HepG2 (cell line): ENCODE measurements at places on chromosomes 1 and 21. TPM values are rescaled to one million over a fixed set of nuclear protein-coding genes. Genes with fewer than 3 reads are reported as not detected.

GUCA2B gene
- total RNA-seq: not detected in 2 replicates

HHIPL2 gene
- total RNA-seq: 0.07 and 0.53 TPM in 2 replicates

C4BPA gene
- 18.7 and 32.1 TPM in 2 replicates for total RNA-seq

AMPD1 gene
- total RNA-seq: not detected in 2 replicates

HAX1 gene
- total RNA-seq: 89.2 and 104 TPM in 2 replicates

CD244 gene
- 0.09 TPM in 1 of 2 replicates, not detected in the other for total RNA-seq

ZRANB2 gene
- total RNA-seq: 42.8 and 43.0 TPM in 2 replicates

MYOCOS gene
- total RNA-seq: not detected in 2 replicates

BATF3 gene
- not detected in 2 replicates for total RNA-seq

PRCC gene
- total RNA-seq: 24.2 and 26.8 TPM in 2 replicates
